ENCODE measurements at places on chromosomes 5 and 9.

GRCh38 chr5:24816206-24816605 is 171.4 kb upstream of the CDH10 start:
- no peak for DNase-seq

DNA sequence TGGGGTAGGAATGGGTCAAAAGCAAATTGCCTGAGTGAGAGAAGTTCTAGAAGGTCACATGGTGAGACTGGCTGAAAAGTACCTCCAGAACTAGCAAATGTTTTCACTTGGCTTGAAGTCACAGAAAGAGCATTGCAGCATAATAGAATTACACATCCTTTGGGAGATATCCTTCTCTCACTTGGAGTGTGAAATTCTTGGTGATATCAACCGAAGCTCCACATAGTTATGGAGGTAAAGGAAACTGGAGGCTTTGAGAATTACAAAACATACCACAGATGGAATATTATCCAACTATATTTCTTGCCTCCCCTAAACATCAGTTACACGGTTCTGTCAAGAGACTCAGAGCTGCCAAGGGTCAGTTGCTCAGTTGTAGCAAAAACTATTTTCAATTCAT is 182.4 kb downstream of the SEMA5A start:
- no peak for DNase-seq

GRCh38 chr9:88915916-88916315 is 75.4 kb upstream of the S1PR3 start:
- DNase-seq = no peak

DNA sequence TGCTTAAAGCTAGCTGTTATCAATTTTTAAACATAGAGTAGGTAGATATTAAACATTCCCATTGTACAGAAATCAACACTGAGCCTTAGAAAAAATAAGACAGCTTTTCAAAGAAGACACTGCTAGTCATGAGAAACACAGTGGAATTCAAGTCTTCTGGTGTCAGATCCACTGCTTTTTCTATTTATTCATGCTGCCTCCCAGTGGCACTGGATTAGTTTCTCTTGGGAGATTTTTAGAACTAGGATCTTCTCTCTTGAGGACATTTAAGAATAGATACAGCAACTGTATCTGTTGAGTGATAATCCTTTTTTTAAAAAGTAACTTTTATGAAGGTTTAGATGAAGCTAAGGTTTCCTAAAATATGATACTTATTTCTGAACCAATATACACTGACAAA is 1635.4 kb upstream of the C9orf72 start:
- DNase-seq = no peak

- DNase-seq = no peak
These were observed 56.2 kb downstream of the ANGPTL2 start for GRCh38 chr9:127066060-127066850.

- DNase-seq = no peak
These were observed 797.2 kb downstream of the EFNA5 start for GRCh38 chr5:106873568-106873967.

DNA sequence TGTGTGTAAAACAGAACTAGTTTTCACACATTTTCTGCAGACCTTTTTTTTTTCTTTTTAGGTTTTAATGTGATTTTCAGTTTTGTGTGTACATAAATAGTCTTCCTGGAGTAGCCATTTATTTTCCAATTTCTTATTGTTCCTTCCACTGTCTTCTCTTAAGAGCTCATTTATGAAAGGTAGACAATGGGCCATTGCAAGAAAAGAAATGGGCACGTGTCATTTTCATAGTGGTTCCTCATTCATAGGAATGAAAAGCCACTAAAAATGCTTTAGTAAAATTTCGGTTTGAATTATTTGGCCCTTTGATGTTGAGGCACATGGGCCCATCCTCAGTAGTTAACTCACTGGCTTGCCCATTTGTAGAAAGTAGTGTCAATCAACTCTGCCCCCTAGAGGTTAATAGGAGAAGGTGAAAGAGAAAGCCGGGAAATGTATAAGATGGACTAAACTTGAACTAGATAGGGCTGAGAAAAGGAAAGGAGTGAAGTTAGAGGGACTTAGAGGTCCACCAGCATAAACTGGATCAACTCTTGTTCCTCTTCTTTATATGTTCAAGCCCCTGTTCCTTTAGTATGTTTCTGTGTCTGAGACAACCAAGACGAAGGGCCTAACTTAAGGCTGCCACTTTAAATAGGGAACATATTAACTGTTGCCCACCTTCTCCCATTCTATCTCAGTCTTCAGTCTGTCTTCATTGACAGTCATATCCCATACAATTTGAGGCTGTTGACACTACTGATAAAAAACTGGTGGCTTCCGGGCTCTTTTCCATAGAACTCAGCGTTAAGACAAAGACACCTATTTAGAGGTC is 72.6 kb downstream of the SMARCA2 start:
- DNase-seq = no peak

- DNase-seq = no peak
These were observed 3.1 kb downstream of the CXXC5 start for GRCh38 chr5:139651043-139651834.

DNA sequence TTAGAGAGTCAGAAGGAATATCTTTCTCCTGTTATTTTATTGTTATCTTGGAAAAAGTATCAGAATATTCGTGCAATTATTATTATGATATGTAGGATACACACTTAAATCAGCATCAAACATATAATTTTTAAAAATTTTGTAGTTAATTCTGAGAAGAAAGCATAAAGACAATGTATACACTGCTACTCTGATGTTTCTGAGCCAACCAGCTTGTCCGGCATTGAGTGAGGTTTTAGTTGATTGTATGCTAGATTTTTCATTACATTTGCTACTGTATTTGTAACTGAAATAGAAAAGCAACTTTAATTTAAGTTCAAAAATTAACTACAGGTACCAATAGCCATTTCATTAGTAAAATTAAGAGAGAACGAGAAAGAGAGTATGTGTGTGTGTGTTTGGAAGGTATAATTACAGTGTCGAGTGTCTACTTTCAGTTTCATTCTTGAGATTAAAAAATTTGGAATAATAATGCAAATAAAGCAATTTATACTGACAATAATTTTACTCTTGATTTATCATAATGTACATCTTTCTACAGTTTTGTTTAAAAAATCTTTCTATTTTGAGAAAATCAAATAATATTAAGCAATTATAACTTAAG is 160.4 kb upstream of the CDH12 start:
- DNase-seq = no peak

- DNase-seq = no peak
These were observed 357.4 kb upstream of the CCNH start for GRCh38 chr5:87770016-87770570.

GRCh38 chr5:111463311-111463710 is 49.0 kb downstream of the STARD4 start:
- DNase-seq = no peak

- no peak for DNase-seq
These were observed 773.6 kb upstream of the CDH10 start for GRCh38 chr5:25418319-25418859.

- DNase-seq = no peak
These were observed 84.8 kb upstream of the PAM start for GRCh38 chr5:102670224-102670836.

GRCh38 chr5:84764227-84764626 is 379.5 kb upstream of the EDIL3 start:
- no peak for DNase-seq

- DNase-seq = no peak
These were observed 102.1 kb downstream of the LHFPL2 start for GRCh38 chr5:78546276-78546996.

DNA sequence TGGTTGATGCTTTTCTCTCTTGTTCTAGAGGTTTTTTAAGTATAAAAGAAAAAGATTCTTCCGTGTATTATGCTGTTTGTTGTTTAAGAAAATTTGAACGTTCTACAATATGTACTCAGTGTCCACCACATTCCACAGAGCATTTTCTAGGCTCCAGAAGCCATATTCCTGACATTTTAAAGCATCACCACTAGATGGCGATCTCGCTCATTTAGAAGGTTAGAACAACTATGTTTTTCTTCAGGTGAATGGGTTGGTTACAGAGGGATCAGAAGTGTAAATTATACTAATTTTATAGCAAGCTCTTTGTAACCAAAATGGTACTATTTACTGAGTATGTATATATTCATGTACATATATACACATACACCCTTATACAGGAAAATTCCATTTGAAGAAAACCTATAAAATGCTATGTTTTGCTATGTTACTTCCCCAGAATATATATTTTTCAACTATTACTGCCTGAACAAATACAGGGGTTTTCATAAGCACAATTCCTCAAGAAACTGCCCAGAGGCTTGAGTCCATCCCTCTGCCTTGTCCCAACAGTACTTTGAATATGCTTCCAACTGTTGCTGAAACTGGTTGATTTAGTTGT is 284.3 kb downstream of the CCDC171 start:
- DNase-seq = peak; percentile 1

DNA sequence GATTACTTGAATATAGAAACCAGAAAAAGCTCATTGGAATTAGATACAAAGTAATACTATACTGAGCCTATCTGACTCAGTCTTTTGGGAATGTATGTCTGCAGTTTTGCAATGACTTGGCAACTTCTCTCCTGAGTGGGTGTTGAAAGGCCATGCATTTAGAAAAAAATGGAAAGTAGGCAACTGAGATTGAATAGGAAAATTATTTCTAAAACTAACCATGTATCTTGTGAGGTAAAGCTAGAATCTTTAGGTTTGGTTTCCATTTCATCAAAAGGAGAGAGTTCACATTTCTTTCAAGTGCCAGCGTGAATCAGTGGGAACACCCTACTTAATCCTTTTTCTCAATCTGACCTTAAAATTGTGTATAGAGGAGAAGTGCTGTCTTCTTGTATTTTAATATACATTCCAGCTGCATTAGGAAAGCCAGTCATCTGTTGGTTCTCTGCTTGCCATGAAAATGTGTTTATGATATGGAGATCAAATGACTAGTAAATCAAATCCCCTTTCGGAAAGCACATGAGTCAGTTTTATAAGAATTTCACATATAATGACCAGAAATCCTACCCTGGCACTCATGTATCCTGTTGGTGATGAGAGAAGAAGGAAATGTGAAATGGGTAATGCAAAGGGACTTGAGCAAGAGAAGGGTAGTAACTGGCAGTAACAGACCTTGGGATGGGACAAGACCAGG is 30.4 kb downstream of the NFX1 start:
- no peak for DNase-seq

- DNase-seq = no peak
These were observed 72.7 kb upstream of the RANBP3L start for GRCh38 chr5:36374266-36374862.

DNA sequence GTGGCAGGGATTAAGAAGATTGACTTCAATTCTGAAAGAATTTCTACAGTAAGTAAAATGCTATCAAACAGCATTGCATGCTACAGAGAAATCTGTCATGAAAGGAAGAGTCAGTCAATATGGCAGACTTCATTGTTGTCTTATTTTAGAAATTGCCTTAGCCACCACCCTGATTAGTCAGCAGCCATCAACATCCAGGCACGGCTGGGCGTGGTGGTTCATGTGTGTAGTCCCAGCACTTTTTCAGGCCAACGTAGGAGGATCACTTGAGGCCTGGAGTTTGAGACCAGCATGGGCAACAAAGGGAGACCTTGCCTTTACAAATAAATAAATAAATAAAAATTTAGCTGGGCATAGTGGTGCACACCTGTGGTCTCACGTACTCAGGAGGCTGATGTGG is 46.6 kb downstream of the RMI1 start:
- no peak for DNase-seq

DNA sequence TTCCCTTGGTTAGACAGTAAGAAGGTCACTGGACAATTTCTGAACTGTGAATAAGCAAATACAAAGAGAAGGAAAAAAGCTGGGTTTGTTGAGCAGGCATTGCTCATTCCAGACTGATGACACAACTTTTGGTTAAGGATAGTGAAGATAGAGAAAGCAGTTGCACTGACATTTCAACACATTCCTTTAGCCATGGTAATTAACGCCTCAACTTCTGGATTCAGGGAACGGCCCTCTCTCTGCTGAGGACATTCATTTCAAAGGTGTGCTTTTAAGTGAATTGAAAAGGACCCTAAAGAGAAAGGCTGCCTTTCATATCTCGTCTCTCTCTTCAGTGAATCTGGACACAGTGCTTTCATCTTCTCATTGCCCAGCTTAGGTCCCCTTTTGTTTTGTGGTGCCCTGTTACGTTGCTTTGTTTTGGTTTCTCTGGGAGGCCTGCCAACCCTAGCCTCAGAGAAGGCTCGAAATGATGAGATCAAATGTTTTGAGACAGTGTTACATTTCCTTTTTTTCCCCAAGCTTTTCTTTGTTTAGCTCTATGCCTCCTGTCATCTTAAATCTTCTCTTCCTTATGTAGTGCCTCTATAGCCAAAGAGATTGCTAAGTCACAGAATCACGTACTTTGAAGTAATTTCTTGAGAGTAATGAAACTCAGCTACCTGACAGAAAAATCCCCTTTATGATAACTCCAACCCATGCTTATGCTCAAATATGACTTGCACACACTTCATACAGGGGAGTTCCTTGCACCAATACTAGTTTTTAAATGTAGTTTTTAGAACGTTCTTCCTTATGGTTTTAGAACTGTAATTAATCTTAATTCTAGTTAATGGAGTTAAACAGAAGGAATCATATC is 94.4 kb upstream of the IFNE start:
- no peak for DNase-seq

GRCh38 chr9:88187631-88188030 is 49.4 kb upstream of the SPATA31C2 start:
- DNase-seq = no peak

GRCh38 chr9:21873540-21874221 is 71.2 kb downstream of the MTAP start:
- DNase-seq = no peak

DNA sequence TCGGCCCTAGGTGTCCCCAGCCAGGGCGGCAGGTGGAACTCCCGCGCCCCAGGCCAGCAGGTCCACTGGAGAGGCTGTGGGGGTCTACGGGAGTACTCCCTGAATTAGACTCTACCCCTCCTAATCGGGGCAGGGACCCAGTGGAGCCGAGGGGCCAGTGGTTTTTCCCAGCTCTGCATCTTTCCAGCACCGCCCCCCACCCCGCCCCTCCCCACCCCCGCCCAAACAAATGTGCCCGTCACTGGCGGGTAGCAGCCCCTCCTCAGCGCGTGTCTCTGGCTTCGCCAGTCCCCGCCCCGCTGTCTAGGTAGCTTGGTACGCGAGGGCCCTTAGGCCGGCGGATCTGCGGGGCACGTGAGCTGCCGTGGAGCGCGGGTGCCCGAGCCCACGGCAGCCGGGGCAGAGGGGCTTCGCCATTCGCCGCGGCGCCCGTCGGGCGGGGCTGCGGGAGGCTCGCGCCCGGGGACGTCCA is 7.0 kb downstream of the UNC5A start:
- no peak for DNase-seq

DNA sequence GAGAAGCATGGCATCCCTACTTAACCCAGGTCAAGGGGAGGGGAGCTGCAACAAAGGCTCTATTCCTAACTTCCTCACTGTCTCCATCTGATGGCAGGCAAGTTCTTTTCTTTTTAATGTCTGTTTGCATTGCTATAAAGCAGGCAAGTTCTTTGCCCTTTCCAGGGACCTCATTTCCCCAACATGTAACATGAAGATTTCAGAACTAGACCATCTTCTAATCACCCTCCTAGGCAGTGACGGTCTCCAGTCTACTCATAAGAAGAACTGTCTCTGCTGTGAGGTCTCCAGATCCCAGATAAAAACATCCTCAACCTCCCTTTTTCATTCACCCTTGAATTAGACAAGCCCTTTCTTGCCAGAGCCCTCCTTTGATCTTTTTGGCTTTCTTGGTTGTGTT is 42.1 kb downstream of the PPP1R2B start:
- no peak for DNase-seq

Measured in activated T-cell treated with anti-CD3 and anti-CD28 coated beads for 1 hour (primary cell).